GM12864 (cell line): ENCODE measurements at places on chromosomes 2 and 18.

DNA sequence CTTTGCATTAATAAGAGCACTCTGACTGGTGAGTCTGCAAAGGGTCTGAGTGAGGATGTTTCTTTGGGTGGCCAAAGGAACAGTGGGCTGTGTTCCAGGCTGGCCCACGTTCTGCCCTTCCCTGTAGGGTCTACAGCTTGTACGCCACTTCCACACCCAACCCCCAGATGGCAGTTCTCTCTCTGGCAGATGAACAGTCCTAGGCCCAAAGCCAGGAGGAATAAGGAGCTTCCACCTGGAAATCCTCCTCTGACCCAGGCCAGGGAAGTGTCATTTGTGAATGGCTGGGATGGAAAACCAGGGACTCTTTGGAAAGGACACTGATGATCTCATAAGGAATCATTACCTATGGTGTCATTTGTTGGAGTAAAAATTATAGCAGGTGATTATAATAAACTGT is 6.6 kb downstream of the OTOF start:
- DNase-seq, result no peak

- DNase-seq, result no peak
Observed at GRCh38 chr18:56570978-56571377, 67.4 kb downstream of the TXNL1 start.

DNA sequence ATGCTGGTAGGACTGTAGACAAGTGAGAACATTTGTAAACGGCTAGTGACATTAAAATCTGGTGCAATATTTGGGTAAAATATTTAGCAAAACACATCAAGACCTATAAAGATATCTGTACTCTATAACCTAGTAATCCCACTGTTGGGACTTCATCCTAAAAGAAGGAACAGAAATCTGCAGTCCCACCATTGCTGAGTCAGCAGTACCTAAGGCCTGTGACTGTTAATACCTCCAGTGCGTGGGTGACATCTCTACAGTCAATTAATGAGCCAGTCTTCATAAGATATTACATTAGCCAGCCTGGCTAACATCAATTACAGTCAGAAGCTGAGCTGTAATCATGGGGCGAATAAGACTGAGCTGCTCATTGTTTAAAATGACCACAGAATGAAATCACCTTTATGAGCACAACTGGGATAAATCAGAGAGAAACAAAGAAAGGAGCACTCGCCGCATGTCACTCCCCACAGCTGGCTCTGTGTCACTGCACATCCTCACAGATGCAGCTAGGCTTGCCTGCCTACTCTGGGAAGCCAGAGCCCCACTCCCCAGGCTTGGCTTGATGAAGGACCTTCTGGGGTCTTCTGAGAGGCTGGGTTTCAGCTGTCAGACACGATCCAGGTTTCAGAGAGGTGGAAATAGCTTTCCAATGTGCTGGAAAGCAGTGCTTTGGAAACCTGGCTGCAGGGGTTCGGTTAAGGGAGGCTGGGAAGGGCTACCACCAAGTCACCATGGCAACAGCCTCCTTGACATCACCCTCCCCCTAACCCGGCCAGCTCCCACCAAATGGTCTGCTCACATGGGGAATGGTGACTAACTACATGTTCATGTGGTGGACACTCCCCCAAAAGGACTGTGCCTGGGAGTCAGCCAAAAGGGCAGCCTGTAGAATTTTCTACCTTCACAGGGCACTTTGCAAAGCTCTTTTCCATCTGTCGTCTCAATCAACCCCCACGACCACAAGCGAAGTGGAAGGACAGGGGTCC is 145.0 kb downstream of the ZBTB7C start:
- DNase-seq, result no peak

GRCh38 chr18:79272916-79273315 is 122.8 kb upstream of the NFATC1 start:
- no peak for DNase-seq

GRCh38 chr18:31596081-31596872 is 4.6 kb downstream of the TTR start:
- DNase-seq, result no peak

DNA sequence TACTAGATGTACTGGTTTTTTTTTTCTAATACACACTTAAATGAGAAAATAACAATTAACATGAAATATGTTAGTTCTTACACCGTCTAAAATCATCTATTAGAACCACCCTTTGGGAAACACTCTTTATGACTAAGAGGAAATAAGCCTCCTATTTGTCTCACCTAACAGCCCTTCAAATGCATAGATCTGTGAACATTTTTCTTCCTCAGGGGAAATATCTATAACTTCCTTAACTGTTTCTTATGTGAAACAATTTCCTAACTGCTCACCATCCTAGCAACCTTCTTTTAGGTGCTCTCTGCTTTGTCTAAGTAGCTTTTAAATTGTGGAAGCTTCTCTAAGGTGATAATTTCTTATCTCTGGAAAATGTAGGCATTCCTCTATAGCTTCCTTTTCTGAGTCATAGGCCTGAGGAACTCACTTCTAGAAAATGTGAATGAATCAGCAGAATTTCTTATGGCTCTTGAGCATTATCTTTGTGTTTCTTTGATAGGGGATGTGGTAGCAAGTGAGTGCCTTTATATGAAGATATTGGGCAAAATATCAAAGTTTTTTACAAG is 56.1 kb downstream of the CNTNAP5 start:
- DNase-seq, result no peak

DNA sequence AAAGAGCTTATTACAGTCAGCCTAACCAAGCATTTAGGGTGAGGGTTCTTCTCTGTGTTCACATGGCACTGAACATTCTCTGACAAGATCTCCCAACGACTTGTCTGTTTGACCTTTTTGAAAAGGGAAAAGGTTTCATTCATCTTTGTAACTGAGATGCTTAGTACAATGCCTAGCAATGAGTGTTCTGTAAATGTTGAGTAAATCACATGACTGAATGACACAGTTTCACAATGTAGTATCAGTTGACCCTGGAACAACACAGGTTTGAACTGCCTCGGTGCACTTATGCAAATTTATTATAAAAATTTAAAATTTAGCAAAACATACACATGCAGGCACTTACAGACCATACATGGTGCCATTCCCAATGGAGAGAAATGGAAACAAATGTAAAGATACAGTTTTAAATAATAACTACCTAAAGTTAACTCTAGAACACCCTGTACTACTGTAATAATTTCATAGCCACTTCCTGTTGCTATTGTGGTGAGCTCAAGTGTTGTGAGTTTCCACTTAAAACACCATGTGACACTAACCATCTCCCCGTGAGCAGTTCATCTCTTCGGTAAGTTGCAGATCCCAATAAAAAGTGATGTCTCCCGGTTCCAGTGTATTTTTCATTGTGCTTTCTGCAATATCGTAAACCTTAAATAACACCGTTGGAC is 34.1 kb upstream of the VWC2L start:
- no peak for DNase-seq

DNA sequence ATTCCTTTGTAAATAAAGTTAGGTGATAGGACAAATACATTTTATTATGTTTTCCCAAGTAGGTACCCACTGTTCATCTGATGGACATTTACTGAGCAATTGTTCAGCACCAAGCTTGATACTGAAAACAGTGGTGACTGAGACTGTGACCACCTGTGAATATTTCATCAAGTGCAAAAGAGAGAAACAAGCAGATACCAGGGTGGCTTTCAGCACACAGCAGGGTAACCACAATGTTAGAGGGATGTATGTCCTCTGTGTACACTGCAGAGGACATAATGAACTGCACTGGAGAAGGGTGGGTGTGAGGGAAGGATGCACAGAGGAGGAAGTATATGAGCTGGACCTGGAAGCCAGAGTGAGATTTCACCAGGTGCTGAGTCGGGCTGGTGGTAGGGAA is 411.8 kb downstream of the RAD51AP2 start:
- no peak for DNase-seq

GRCh38 chr18:809985-810642 is 1.9 kb downstream of the YES1 start:
- DNase-seq, result no peak

DNA sequence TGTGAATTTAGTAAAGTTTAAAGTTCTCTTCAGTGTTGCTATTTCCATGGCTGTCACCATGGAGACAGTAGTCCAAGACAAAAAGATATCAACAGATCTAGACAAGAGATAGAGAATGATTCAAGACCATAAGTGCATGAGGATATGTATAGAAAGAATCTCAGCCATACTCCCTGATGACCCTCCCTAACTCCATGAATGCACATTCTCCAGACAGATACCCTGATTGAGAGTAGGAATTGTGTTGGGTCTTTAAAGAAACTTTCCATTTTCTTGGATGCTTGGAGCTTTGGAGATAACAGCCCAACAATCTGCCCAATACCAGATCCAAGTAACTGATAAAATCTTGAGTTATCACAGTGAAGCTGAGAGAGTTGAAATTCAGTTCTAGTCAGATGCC is 1601.2 kb upstream of the CELF4 start:
- no peak for DNase-seq

- DNase-seq, result no peak
Observed at GRCh38 chr2:206084439-206084869, 1.5 kb downstream of the INO80D start.

DNA sequence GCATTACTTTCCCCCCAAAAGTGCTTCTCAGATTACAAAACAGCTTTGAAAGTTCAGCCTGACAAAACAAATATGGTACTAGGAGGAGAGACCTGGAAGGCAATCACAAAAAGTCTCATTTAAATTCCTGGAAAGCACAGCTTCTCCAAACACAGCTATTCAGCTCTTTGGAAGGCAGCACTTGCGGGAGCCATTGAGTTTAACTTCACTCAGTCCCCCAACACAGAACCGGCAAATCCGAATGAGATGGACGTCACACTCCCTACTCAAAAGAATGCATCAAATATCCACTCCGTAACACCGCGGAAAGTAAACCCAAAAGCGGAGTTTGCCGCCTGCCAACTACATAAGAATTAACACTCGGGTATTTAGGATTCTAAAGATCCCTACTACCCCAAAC is 638 bp downstream of the ST6GAL2 start:
- DNase-seq, result no peak

GRCh38 chr2:1082456-1083205 is 132.0 kb downstream of the SNTG2 start:
- no peak for DNase-seq

DNA sequence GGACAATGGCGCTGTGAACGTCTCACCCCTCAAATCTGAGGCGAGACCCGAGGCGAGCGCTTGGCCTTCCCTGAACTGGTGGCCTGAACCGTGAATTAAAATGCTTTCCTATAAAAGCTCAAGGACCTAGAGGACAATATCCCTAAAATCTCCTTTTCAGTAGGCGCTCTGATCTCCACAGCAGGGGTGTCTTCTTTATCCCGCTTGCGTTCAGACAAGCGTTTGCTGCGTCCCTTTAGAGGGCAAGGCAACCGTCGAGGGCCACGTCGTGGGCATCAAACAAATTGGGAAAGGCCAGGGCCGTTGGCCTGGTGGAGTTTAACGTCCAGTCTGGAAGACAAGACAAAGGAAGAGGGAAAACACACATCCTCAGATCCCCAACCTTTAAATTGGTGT is 1.3 kb upstream of the RAX start:
- DNase-seq, result no peak

- no peak for DNase-seq
Observed at GRCh38 chr2:46284796-46285195, 12.4 kb upstream of the EPAS1 start.

GRCh38 chr18:10928772-10929373 is 220.5 kb downstream of the PIEZO2 start:
- DNase-seq, result peak; percentile 74

- DNase-seq, result no peak
Observed at GRCh38 chr18:41967680-41968079, 12.6 kb downstream of the PIK3C3 start.

DNA sequence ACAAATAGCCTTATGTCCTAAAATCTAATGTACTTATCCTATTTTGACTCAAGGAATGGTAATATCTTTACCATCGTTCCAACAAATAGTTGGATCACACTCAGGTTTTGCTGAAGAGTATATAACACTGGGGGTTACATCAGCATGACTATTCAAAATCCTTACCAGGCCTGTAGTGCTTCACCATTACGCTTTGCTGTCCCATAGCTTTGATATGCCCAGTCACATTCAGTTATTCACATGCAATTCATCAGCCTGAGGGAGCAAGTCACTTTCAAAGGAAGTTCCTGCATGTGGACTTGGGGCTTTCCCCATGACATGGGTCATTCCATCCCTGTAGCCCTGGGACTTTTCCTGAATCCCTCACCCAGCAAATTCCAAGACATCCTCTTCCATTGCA is 39.6 kb downstream of the FTCDNL1 start:
- DNase-seq, result no peak

DNA sequence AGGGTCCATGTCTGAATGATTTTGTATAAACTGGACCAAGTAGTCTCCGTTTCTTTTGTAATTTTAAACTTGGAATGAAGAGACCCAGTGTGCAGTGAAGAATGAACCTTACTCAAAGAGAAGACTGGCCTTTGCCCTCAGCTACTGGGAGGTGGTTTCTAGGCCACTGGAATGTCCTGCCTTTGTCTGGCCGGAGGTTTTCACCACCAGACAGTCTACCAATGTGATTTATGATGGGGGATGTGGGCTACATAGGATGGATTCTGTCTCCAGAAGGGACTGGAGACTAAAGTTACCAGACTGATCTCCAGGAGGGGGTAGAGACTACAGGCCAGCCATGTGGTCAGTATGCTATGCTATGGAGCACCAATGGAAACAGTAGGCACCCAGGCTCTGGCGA is 42.8 kb upstream of the RAB31 start:
- no peak for DNase-seq

DNA sequence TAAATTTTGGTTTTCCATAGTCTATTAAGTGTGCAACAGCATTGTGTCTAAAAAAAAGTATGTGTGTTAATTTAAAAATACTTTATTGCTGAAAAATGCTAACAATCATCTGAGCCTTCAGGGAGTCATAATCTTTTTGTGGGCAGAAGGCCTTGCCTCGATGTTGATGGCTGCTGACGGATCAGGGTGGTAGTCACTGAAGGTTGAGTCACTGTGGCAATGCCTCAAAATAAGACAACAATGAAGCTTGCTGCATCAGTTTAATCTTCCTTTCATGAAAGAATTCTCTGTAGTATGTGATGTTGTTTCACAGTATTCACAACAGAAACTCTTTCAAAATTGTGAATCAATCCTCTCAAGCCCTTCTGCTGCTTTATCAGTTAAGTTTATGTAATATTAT is 31.3 kb downstream of the HDHD2 start:
- DNase-seq, result no peak

DNA sequence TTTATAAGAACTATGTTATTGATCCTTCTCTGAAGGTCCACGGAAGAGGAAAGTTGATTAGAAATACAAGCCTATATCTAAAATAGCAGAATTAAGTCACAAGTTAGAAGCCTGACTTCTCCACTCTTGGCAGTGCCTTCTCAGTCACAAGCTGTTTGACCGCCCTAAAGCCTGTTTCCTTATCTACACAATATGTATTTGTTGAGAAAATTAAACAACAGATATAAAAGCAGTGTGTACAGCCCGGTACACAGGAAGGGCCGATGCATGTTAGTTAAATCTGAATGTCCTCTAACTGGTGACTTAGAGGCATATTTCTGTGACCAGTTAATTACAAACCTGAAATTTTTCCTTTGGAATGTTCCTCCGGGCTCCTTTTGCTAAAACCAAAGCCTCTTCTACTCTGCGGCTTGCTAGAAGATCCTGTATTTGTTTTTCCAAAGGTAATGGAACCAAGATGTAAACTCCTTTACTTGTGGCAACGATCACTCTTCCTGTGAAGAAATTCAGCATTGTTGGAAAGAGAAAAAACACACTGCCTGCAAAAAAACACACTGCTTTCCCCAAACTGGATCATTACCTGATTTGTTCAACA is 33.4 kb downstream of the TGFBRAP1 start:
- DNase-seq, result no peak
